HT-29 (cell line): ENCODE measurements at places on chromosomes 1 and 21. TPM values are rescaled to one million over a fixed set of nuclear protein-coding genes. Genes with fewer than 3 reads are reported as not detected.

IFI44 gene
- 12.2 and 24.6 TPM in 2 replicates for total RNA-seq

FCGR3B gene
- not detected in 2 replicates for total RNA-seq

DNASE2B gene
- total RNA-seq = not detected in 2 replicates

PDC gene
- not detected in 2 replicates for total RNA-seq

AK5 gene
- not detected in 2 replicates for total RNA-seq

KCNE1 gene
- 0.05 and 0.31 TPM in 2 replicates for total RNA-seq

OR10J1 gene
- total RNA-seq = not detected in 2 replicates

SRM gene
- 46.6 and 70.7 TPM in 2 replicates for total RNA-seq

CCDC17 gene
- 0.86 and 1.3 TPM in 2 replicates for total RNA-seq

TRNP1 gene
- 182 and 203 TPM in 2 replicates for total RNA-seq

C1QC gene
- total RNA-seq = not detected in 2 replicates

S100A6 gene
- 2,272 and 2,428 TPM in 2 replicates for total RNA-seq

UBL4B gene
- total RNA-seq = not detected in 2 replicates

DFFB gene
- 12.9 and 14.2 TPM in 2 replicates for total RNA-seq

SESN2 gene
- total RNA-seq = 15.1 and 19.3 TPM in 2 replicates

SPRR4 gene
- not detected in 2 replicates for total RNA-seq

ETV3L gene
- not detected in 2 replicates for total RNA-seq

CELA3A gene
- total RNA-seq = 0.13 TPM in 1 of 2 replicates, not detected in the other

HSD3B1 gene
- total RNA-seq = 1.3 TPM in 1 of 2 replicates, not detected in the other

PLXNA2 gene
- total RNA-seq = 21.1 and 25.5 TPM in 2 replicates
